Suppressor macrophage (primary cell): ENCODE measurements at places on chromosomes 5 and 9.

DNA sequence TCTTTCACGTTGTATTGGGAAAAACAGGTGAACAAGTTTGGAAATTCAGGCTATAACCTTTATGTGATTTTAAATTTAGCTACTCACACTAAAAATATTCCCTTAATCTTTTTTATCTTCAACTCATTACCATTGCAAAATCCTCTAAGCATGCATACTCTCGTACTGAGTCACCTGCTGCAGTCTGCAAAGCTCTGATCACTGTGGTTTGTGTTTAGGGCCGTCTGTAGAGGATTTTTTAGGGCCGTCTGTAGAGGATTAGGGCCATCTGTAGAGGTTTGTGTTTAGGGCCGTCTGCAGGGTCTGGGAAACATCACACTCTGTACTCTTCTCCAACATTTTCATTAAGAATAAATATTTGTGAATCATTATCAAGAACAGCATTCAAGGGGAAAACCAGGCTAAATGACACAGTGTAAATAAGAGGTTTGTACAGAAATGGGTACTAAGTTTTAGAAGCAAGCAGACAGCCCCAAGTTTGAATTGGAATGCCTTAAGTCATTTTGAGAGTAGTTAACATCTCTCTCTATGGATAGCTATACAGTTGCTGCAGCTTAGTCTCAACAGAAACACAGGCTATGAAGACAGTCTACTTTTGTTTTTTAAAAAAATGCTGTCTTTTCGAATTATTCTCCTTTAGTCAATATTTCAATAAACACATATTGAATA lies 155.0 kb upstream of the TSLP start:
- DNase-seq: no peak

GRCh38 chr9:127734247-127734746 lies 797 bp downstream of the TOR2A start:
- no peak for DNase-seq

DNA sequence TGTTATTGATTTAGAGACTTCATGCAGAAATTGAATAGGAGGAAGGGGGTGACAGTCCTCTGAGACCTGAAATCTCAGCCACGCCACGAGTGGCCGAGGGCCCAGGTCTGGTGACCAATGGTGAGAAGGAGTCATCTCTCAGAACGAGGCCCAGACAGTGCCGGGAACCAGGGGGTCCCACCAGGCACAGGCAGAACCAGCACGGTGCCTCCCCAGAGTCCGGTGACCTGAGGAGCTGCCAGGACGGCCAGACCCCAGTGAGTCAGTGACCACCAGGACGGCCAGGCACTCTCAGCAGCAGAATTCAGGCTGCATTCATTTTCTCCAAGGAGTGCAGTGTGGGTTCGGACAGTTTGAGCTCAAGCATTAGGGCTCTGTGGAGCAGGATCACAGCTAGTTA lies 43.8 kb upstream of the NKD2 start:
- DNase-seq: no peak

GRCh38 chr9:113630386-113631136 lies 167.0 kb downstream of the RGS3 start:
- DNase-seq: peak; percentile 24

DNA sequence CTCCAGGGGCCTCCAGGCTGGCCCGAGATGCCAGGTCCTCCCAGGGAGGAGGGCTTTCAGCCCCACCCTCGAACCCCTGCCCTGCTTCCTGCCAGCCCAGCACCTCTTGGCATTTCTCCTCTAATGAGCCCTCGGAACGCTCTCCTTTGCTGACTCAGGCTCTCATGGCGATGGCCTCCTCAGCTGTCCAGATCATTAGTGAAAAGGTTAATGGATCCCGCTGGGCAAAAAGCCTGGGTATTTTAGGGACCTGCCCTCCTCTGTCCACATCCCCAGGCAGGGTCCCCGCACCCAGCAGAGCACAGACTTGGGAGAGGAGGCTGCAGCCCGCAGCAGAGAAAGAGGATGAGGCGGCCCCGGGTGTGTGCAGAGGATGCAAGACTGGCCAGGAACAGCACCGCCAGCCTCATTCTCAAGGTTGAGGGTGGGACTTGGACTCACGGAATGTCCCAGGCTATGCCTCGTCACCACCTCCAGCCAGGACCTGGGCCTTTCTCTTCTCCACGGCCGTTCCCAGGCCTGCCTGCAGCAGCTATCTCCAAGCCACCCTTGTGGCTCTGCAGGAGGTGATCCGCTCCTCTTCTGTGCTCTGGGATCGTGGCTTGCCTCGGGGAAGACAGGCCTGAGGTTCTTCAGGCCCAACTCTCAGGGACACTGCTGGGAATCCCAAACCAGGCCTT lies 23.0 kb upstream of the ADAMTS2 start:
- DNase-seq: no peak

GRCh38 chr9:72386186-72386585 lies 21.2 kb upstream of the ZFAND5 start:
- DNase-seq: no peak

- peak; percentile 18 for DNase-seq
Measured at GRCh38 chr9:91100878-91101450, 260.8 kb downstream of the AUH start.

DNA sequence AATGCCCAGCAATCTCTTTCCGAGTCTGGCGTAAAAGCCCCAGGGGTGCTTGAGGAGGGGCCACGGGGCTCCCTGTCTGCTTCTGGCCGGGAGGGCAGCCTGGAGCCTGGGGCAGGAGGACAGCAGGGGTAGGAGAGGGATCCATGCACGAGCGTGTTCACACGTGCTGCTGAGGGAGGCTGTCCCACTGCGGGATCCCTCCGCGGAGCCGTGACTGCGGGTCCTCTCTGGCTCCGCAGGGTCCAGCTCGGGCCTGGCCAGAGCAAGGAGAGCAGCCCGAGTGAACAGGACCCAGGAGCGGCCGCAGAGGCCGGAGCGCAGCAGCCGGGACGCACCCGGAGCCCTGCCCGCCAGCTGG lies 78.4 kb downstream of the ZNF354C start:
- no peak for DNase-seq

DNA sequence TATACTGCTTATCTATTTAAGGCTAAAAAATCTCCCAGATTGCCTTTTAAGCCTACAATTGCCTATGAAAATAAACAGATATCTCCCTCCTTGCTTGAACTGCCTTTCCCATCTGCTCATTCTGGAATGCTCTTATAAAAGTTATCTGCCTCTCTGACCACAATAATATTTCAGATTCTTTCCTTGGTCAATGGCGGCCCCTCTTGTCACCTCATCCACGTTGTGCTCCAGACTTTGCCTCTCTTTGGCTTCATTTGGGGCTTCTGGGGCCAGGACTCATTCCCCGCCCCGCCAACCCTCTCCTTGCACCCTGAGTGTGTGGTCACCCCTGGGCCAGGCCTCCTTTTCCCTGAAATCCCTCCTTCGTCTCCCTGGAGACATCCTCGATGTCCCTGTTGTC lies 110.0 kb upstream of the RPS23 start:
- DNase-seq: no peak

DNA sequence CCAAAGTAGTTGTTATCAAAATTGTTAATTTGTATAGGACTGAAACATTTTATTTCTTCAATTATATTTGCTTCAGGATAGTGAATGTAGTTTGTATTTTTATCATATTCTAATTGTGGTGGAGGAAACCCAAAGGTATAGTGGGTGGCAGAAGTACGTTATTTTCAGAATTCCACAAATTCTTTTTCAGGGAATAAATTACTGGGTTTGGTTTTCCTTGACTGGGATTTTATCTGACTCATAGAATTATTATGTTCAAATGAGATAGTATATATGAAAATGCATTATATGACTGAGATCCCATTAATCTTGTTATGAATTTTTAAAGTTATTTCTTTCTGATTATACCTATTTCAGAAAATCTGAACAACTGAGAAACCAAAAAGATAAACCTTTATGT lies 73.7 kb downstream of the VPS13A start:
- DNase-seq: no peak

DNA sequence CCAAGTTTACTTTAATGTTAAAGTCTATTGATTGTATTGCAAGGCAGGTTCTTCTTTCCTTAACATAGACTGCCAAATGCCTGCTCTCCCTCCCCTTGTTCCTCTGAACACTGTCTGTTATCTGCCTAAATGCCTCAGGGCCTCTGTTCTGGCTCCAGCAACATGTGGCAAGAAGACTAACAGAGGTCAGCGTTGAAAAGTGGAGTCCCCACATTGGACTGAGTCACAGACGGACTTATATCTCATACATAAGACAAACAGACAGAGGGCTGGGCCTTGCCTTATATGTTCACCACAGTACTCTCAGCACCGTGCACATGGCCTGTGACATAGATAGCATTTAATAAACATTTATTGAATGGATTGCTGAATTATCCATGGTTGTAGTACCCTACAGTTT lies 91.4 kb downstream of the TSSK1B start:
- no peak for DNase-seq

- DNase-seq: peak; percentile 82
Measured at GRCh38 chr5:126339215-126339805, 83.9 kb upstream of the GRAMD2B start.

- DNase-seq: no peak
Measured at GRCh38 chr5:57036761-57037160, 84.8 kb upstream of the MIER3 start.

DNA sequence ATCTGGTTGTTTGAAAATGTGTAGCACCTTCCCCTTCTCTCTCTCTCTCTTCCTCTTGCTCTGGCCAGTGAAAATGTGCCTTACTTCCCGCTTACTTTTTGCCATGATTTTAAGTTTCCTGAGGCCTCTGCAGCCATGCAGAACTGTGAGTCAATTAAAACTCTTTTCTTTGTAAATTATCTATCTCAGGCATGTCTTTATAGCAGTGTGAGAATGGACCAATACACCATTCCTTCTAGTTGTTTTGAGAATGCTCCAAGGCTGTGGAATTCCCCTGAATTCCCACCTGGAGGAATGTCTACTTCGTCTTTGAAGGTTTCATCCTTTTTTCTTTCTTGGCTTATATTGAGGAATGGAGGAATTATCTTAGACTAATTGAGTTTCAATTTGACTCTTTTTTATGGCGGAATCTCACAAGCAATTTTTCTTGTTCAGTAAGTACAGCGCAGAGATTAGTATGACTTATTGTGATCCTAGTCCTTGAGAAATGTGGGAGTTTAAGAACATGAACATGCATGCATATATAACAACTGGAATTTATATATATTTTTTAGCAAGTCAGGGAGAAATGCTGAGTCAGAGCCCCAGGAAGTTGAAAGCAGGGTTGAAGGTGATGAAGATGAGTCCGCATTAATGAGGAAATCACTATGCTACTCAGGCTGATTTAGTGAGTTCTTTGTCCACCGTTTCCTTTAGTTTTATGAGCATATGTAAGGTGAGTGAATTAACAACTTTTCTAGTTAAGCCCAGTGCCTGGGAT lies 488.1 kb upstream of the ADAMTS16 start:
- no peak for DNase-seq

DNA sequence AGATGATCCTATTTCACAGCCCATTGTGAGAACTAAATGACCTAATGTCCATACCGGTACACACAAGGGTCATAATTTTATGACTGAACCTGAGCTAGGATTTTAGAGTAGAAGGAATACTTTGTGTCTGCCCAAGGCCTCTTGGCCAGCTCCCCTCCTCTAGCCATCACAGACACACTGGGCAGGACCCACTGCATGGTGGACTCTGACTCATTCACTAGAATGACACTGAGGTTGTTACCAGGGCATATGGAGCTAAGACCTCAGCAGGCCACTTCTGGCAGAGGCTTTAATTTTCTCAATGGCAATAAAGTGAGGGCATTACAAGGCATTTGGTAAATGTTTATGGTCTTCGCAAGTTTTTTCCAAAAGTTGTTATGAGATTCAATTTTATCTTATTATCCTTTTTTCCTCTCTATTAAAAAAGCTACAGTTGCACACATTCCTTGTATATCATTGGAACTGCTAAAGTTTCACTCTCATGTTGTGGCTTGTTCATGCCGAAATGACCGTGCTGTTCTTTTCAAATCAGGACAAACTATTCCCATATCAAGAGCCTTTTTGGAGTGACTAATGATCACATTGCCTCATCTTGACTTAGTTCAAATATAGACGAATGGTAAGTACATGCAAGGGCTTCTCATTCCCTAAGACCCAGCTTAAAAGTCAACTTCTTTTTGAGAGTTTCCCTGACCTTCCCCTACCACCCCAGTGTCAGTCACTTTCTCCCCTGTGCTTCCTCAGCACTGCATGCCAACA lies 595.7 kb downstream of the ACTL7B start:
- no peak for DNase-seq

DNA sequence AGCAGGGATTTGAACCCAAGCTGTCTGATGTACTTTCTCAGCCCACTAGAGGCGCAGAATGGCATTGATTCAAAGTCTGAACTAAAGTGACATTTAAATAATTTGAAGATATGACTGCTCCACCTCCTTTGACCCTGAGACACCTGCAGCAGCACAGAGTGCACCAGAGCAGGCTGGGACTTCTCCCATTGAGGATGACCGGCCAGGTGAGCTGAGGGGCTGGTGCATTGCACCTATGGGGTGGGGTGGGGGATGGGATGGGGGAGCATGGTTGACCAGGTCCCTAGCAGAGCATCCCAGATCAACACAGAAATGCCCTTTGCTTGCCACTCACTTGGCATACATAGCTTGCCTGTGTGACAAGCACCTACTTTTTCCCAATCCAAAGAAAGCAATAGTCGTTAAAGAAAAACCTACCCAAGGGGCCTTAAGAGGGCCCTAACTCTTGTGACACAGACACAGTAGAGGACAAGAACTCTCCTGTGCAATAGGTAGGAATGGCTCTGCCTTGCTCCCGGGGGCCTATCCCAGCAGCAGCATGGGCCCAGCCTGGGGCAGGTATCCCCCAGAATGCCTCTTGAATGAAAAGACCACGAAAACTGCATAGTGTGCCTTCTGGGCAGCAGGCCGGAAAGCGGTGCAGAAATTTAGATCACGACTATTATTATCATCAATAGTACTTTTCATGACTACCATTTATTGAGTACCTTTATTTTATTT lies 6.5 kb downstream of the SH3PXD2B start:
- DNase-seq: no peak

DNA sequence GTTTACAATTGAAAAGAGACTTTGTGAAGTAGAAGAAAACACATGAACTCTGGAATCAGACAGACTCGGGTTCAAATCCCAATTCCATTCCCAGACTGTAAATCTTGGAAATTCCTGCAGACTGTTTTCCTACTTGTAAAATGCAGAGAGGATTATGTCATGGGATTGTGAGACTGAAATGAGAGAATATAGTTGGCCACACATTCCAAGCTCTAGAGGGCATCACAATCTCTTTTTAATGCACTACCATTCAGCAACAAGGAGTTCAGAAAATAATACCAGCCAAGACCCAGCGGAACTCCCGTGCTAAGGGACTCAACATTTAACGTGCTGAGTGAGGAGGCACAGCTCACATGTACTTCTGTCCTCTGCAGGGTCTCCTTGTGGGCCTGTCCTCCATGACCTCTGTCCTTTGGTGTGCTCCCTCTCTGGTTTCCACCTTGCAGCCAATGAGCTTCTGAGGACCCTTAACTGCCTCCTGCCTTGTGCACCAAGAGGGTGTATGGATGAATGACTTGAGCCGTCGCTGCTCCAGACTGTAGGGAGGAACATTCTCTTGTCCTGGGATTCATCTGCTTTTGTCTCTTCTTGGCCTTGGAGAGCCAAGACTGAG lies 263.5 kb downstream of the NTRK2 start:
- DNase-seq: no peak

- DNase-seq: no peak
Measured at GRCh38 chr9:78682216-78682615, 385.3 kb downstream of the PSAT1 start.

- no peak for DNase-seq
Measured at GRCh38 chr9:70462300-70462699, 47.8 kb upstream of the KLF9 start.

GRCh38 chr9:2494562-2494961 lies 127.0 kb upstream of the VLDLR start:
- peak; percentile 6 for DNase-seq
